ENCODE measurements at places on chromosomes 7 and 10. TPM values are rescaled to one million over a fixed set of nuclear protein-coding genes. Genes with fewer than 3 reads are reported as not detected.

Gene GIMAP8
- not detected for total RNA-seq

Gene LHPP
- 5.7 TPM for total RNA-seq

Gene PNLIPRP1
- not detected for total RNA-seq

Gene TMEM270
- not detected for total RNA-seq

Gene TBXAS1
- 3.4 TPM for total RNA-seq

Gene ANKRD22
- total RNA-seq, result not detected

Gene ARPC1A
- total RNA-seq, result 342 TPM

Gene UCN3
- not detected for total RNA-seq

Gene FAM25C
- total RNA-seq, result not detected

Gene GLI3
- 1.4 TPM for total RNA-seq

Gene STEAP1B
- 64.1 TPM for total RNA-seq

Gene PUS7
- total RNA-seq, result 44.9 TPM

Gene SH2D4B
- total RNA-seq, result 0.11 TPM

Gene PRSS37
- not detected for total RNA-seq

Gene FGFR2
- 0.21 TPM for total RNA-seq

Gene SKIDA1
- 0.32 TPM for total RNA-seq

Gene WEE2
- total RNA-seq, result not detected

Gene ATRNL1
- 41.9 TPM for total RNA-seq

Gene KCNIP2
- total RNA-seq, result 1.1 TPM

Gene TRDMT1
- total RNA-seq, result 9.7 TPM

Gene LOXL4
- total RNA-seq, result not detected

All from SK-MEL-5 (cell line).